ENCODE measurements at places on chromosomes 7 and 10.

- DNase-seq: no peak
These were observed 3.8 kb downstream of the NFE2L3 start for GRCh38 chr7:26155531-26156375.

DNA sequence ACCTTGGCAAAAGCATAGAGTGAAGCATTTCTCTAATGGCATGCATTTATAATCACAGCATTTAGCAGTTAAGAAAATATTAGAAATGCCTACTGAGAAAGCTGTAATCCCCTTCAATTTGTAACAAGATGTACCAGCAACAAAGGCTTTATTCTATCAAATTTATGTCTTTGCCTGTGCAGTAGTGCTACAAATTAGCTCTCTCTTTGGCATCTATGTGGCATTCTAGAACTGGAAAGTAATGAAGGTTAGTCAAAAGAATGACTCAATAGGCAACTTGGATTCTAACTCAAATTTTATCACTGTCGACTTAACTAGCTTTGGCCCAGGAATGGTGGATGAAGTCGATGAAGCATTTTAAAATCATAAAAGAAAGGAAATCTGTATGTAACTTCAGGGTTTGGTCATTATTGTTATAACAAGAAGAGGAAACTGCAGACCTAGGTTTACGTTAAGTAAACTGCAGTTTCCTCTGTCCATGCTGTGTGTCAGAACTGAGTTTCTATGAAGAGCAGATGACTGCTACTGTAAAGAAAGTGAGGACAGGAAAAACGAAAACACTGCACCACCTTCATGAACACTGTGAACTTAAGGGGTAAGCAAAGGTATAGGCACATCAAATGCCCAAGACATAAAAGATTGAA, 140.0 kb downstream of the RAPGEF5 start:
- no peak for DNase-seq

DNA sequence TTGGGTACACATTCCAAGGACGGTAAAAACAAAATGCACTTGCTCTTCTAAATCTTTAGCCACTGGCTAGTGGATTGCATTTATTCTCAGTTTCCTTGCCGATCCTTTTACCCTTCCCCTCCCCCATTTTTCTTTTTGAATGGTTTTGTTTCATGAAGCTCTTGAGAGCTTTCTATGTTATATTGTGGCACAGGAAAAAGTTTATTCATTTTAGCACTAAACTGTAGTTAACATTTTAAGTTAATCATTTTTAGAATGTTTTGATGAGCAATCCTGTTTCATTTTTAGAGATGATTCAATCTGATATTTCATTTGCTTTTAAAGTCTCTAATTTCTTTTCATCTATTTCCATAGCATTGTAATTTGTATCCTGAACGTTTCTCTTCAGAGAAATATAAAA, 24.0 kb downstream of the ZEB1 start:
- DNase-seq: no peak

DNA sequence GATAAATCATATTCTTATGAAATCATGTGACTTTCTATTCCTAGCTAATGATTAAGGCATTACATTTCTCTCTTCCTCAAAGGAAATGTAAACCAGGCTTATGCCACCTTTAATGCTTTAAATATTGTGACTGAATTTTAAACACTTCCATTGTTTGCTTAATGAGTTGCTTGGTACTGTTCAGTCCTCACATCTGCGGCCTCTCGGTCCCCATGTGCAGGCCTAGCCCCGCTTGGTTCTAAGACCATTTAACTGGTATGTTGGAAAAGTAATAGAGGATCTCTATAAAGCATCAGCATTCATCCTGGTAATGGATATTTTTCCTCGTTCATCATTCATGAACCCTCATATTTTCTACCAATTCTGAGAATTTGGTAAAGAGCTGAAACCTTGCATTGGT, 27.4 kb downstream of the THSD7A start:
- DNase-seq: no peak

DNA sequence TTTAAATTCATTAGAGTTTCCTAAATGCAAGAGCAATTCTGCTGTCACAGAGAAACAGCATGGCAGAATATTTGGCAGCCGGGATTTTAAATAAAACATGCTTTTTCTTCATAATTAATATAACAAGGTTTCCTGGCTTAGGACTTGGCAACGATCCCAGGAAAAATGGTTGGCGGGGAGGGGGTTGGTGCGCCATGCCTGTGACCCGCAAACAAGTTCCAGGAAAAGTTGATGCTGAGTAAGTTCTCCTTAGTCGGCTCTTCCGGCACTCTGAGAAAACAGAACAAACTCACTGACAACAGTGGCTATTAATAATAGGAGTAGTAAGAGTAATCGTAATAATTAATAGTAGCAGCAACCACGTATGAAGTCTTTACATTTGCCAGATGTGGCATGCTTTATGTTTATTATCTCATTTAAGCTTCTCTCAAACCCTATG, 4.6 kb downstream of the HABP2 start:
- DNase-seq: no peak

- DNase-seq: no peak
These were observed 52.0 kb upstream of the NKX6-2 start for GRCh38 chr10:132837905-132838304.

DNA sequence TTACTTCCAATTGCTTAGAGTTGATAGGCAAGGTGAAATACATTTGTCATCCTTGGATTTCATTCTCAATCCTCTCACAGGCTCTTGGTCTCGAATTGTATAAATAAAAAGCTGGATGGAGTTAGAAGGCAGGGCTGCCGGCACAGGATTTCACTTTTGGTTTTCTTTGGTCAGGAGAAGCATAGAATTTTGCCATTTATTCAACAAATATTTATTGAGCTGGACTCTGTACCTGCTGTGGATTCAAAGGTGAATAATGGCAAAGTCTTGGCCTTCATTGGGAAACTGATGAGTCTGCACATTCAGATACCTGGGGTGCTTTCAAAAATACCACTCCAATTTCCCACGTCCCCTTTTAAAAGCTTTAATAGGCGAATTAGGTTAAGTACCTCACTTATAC, 49.7 kb downstream of the PDK4 start:
- no peak for DNase-seq

DNA sequence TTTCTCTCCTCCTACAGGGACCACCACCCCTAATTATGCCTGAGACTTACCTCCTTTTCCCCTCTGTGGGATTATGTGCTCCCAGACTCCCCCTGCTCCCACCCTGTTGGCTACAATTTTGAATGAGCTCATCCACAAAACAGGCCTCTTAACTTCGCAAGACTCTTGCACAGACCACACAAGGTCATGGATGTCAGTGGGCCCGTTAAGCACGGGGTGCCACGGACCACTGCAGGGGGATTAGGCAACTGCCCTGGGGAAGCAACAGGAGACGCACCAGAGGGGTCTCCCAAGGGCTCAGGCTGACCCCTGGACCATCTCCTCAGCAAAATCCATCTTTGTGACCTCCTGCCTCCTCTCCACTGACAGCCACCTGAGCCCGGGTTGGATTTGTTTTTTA, 42.1 kb upstream of the COL13A1 start:
- no peak for DNase-seq

DNA sequence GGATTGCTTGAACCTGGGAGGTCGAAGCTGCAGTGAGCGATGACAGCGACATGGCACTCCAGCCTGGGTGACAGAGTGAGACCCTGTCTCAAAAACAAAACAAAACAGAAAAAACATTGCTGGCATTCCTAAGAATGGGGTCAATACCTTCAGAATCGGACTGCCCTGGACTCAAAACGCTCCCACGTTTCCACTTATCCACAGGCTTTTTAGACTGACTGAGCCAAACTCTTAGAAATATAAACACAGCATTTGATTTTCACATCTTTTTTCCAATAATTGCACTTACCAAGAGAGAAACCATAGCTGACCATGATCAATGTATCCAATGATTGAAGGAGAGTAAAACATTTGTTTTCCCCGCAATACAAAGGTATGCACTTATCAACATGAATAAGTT, 59.5 kb upstream of the CUX1 start:
- no peak for DNase-seq

DNA sequence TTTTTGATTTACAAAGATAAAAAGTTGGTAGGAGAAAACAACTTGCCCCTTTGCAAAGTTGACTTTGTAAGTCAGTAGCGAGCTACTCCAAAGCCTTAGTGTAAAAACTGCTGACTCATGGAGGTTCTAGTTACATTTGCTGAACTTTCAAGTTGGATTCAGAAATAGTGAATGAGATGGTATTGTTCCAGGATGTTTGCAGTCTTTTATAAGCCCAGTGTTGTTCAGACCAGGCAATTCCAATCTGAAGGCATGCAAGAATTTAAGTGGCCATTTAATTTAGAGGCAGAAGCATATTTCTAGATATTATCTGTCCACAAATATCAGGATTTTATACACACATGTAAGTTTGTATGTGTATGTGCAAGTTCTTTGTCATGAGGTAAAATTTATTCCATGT, 21.6 kb downstream of the TES start:
- no peak for DNase-seq

- no peak for DNase-seq
These were observed 1.1 kb upstream of the ZC3HAV1L start for GRCh38 chr7:139036901-139037300.

- DNase-seq: no peak
These were observed 22.4 kb upstream of the IFIT1B start for GRCh38 chr10:89355394-89355931.

GRCh38 chr7:99459087-99459486, 6.9 kb downstream of the ATP5MF start:
- no peak for DNase-seq

DNA sequence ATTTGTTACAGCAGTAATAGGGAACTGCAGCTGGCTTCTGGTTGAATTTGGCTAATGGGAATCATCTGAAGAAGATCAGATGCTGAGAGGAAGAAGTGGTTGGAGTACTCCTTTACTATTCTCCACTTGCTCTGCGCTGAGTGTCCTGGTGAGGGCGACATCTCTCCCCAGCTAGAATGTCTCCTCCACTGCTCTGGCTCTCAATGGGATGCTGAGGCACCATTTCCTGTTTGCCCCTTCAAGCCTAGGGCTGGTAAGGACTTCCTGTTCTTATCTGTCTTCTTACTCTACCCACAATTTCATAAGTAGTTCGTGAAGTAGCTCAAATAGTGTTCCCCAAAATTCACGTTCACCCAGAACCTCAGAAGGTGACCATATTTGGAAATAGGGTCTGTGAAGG, 43.2 kb upstream of the TES start:
- DNase-seq: no peak

- no peak for DNase-seq
These were observed 114.6 kb downstream of the EPC1 start for GRCh38 chr10:32232378-32232777.
